GM03348 (cell line): ENCODE measurements at places on chromosomes 2 and 18.

- peak; percentile 61 for DNase-seq
Observed at GRCh38 chr2:223081789-223082188, 29.8 kb downstream of the KCNE4 start.

GRCh38 chr2:79966369-79966768, 338.2 kb downstream of the LRRTM1 start:
- DNase-seq, result no peak

- no peak for DNase-seq
Observed at GRCh38 chr2:176934131-176934530, 278.5 kb upstream of the HNRNPA3 start.

DNA sequence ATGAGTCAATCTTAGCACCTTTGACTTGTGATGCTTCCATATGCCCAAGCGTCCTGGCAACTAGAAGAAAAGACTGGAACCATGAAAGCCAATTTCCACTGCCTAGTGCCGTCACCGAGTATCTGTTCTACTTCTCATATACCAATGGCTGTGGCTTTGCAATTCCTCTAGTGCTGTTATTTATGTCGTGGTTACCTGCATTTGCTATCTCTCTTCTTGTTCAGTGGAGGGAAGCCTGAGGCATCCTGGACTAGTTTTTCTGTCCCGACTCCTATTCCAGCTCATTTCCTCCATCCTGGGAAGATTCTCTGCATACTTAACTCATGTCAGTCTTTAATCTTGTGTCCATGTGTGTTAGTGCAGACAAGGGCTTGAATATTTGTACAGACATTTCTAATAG, 117.9 kb downstream of the FEZ2 start:
- no peak for DNase-seq

- DNase-seq, result no peak
Observed at GRCh38 chr2:134660626-134661402, 58.0 kb downstream of the TMEM163 start.

- peak; percentile 91 for DNase-seq
Observed at GRCh38 chr2:38076152-38076709, 280 bp upstream of the CYP1B1 start.

GRCh38 chr18:46184727-46185126, 80.5 kb downstream of the HAUS1 start:
- DNase-seq, result no peak

GRCh38 chr18:27253571-27253970, 68.5 kb upstream of the CHST9 start:
- no peak for DNase-seq

DNA sequence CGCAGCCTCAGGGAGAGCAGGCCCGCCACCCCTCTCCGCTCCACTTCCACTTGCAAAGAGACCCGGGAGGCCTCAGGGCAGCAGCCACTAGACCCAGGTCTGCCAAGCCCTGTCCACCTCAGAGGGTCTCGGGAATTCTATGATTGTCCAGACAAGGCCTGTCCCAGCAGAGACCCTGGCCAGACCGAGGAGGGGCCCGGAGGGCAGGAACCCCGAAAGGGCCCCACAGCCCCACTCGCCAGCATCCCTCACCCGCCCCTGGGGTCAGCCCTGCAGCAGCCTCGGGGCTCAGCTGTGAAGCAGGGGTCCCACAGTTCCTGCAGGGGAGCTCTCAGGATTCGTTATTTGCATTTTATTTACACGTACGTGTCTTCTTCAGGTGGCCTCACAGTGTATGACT, 269.5 kb downstream of the EIPR1 start:
- peak; percentile 10 for DNase-seq

- DNase-seq, result no peak
Observed at GRCh38 chr2:163768881-163769695, 33.3 kb upstream of the FIGN start.

GRCh38 chr2:19723021-19723420, 178.8 kb downstream of the TTC32 start:
- no peak for DNase-seq

- DNase-seq, result no peak
Observed at GRCh38 chr2:205409411-205409810, 272.9 kb upstream of the NRP2 start.

- no peak for DNase-seq
Observed at GRCh38 chr2:56239437-56239836, 55.6 kb downstream of the CCDC85A start.

DNA sequence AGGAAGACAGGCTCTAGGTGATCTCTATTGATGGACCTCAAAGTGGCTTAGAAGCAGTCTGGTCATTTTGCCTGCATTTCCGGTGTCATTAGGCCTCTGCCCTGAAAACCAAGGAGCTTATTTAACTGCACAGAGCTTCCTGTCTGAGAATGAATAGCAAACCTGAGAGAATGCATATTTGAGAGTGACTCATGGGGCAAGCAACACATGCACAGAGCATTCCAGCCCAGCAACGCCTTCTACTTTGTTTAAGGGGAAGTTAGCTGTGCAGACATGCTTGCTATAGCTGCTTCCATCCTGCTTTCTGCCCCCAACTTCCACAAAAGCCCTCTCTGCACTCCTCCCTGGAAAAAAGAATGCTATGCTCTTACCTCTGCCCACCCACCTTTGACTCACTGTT, 232.8 kb downstream of the GRB14 start:
- peak; percentile 71 for DNase-seq

DNA sequence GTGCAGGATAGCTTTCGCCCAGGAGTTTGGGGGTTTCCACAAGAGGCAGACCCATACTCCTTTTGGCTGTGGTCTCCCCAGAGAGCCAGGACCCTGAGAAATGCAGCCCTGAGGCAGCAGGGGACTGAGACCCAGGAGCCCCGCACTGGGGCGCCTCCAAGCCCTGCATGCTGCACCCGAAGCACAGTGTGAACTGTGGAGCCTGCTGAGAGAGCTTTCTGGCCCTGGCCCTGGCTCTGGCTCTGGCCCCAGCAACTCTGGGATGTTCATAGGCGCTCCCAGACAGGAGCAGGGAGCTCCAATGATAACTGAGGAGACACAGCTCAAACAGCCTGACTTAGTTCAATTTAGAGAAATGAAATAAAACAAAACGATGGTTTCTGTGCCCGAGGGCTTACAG, 96.4 kb upstream of the TEX51 start:
- no peak for DNase-seq

GRCh38 chr18:77115192-77115953, 17.2 kb downstream of the MBP start:
- no peak for DNase-seq

GRCh38 chr2:892892-893291, 57.8 kb upstream of the SNTG2 start:
- no peak for DNase-seq

- no peak for DNase-seq
Observed at GRCh38 chr2:70561893-70562292, 8.3 kb upstream of the TGFA start.

GRCh38 chr2:55875434-55876135, 48.0 kb downstream of the EFEMP1 start:
- no peak for DNase-seq
